Activated CD4-positive, alpha-beta T cell treated with anti-CD3 and anti-CD28 coated beads for 1 hour (primary cell): ENCODE measurements at places on chromosomes 6 and 20.

DNA sequence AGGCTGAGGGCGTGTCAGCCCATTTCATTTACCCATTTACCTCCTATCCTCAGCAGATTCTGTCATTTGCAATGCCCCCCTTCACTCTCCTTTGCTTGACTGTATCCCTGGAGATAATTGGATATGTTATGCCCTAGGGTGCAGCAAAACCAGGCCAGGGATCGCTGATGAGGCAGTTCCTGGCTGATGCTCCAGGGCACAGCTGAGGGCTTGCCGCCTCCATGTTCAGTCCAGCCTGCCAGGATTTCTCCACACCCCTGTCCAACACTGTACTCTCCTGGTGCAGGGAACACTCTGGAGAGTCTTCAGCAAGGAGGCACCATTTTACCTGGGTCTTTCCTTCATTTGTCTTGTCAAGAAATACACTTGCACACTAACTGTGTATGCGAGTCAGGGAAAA, 532.1 kb upstream of the CHD6 start:
- no peak for DNase-seq

GRCh38 chr6:169789944-169790927, 38.8 kb downstream of the ERMARD start:
- DNase-seq, result peak; percentile 59

DNA sequence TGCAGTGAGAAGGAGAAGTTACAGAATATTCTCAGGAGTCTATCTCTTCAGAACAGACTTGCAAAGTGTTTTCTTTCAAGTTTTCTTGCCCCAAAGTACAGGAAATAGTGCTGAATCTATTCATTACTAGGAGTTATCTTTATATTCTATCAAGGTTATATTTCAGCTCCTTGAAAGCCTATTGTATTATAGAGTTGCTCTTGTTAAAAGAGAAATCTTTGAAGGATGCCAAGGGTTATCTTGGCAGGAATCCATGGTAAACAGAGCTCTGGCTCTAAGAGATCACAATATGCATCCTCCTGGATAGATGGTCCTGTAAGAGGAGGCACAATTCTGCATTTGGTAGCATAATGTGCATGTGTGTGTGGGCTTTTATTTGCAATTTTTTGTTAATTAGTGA, 21.2 kb upstream of the SNRPB2 start:
- DNase-seq, result no peak

DNA sequence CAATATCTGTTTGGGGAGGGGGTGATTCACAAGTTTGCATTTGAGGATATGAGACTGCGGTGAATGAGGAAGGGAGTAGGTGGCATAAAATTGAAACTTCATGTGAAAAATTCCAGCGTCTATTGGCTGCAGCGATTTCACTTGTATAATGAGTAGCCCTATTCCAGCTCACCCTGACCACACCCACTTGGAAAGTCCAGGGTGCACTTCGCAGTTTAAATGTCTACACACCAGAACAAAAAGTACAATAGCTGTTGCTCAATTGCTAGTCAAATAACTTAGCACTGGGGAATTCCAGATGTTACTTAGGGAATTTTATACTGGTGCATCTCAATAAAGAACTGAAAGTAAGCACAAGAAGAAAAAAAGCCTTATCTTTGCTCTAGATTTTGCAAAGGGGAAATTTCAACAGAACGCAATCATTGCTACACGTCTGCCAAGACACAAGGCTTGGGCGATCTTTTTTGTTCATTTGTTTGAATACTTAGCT, 6.3 kb downstream of the TNFAIP3 start:
- DNase-seq, result no peak

GRCh38 chr6:113365191-113365590, 492.0 kb upstream of the MARCKS start:
- DNase-seq, result no peak

- DNase-seq, result no peak
Observed at GRCh38 chr6:89310929-89311328, 4.2 kb downstream of the GABRR2 start.

DNA sequence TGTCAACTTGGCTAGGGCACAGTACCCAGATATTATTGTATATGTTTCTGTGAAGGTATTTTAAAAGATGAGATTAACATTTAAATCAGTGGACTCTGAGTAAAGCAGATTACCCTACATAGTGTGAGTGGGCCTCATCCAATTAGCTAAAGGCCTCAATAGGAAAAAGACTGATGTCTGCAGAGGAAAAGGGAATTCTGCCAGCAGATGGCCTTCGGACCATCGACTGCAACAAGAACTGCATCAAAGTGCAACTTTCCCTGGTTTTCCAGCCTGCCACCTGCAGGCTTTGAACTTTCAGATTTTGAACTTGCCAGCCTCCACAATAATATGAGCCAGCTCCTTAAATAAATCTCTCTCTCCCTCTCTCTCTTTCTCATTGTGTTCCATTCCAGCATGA, 80.5 kb downstream of the IMPG1 start:
- DNase-seq, result no peak

DNA sequence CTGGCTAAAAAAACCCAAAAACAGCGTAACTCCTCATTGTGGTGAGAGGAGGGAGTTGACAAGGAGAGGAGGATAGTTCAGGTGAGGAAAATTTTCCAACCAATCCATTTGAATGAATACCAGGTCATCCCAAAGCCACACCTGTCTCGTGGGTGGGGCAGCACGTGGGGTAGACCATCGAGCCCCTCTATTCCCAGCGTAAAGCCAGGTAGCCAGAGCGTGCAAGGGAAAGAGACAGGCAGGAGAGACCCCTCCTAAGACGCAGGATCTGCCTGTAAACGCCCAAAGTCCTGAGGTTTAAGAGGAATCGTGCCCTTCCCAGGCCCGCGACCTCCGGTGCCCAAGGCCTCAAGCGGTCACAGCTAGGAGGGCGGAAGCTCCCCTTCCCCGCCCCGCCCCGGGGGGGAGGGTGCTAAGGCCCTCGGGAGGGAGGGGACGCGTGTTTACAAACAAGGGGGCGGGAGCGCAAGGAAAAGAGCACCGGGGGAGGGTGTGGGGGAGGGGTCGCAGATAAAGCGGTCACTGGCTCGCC, 712 bp downstream of the RXRB start:
- DNase-seq, result peak; percentile 49

GRCh38 chr6:71414486-71414885, 125.9 kb downstream of the OGFRL1 start:
- no peak for DNase-seq

DNA sequence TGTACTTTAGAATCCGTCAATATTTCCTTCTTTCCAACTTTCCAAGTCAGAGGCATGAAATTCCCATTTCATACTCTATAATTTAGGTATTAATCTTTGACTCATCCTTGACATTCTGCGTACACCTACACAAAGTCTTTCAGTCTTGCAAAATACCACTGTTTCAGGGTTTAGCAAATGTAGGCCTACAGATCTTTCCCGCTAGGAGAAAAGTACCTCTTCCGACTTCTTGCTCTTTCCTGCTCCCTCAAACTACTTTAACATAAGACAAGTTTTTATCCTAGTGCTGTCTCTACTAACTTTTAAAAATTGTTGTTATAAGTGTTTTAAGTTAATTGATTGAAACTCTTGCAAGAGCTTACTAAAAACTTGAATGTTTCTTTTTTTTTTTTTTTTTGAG, 18.3 kb upstream of the PHACTR1 start:
- no peak for DNase-seq

DNA sequence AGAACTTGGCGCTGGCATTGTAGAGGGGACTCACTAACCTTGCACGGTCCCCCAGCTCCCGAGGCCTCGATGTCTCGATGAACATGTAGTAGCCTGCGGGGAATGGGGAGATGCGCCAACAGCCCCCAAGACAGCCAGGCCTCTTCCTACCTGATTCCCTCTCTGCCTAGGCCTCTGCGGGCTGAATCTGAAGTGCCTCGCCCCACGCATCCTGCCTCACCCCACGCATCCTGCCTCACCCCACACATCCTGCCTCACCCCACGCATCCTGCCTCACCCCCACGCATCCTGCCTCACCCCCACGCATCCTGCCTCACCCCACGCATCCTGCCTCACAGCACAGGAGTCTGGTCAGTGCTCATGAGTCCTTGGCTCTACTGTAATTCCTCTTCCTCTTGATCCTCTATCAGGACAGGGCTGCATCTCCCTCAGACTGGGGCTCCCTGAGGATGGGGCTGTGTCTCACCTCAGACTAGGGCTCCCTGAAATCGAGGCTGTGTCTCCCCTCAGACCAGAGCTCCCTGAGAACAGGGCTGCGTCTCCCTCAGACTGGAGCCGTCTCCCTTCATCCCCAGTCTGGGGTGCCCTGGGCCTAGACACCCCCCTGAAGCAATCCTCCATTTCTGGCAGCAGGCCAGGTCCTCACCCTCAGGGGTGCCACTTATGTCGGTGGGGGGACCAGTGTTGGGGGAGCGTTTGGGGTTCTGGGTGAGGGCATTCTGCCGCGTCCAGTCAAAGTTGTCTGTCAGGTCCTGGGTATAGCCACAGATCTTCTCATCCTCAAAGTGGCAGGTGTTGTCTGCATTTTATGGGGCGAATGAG, 53.6 kb downstream of the MDGA1 start:
- no peak for DNase-seq

- no peak for DNase-seq
Observed at GRCh38 chr20:10682939-10683338, 9.1 kb upstream of the JAG1 start.

DNA sequence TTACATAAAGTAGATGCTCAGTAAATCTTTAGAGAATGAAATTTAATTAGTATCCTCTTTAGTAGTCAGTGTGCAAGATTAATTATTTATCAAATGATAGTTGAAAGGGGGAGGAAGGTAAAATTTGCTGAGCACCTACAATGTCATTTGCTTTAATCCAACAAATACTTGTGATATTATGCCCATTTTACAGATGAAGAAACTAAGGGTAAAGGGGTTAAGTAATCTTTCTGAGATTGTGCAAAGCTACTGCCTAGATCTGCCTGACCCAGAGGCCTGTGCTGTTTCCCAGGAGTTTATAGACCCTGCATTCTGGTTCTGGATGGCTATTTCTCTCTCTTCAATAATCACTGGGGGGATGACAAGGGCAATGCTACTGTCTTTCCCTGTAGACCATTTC, 58.3 kb upstream of the BACH2 start:
- no peak for DNase-seq

- no peak for DNase-seq
Observed at GRCh38 chr20:48652961-48653705, 174.7 kb downstream of the PREX1 start.

DNA sequence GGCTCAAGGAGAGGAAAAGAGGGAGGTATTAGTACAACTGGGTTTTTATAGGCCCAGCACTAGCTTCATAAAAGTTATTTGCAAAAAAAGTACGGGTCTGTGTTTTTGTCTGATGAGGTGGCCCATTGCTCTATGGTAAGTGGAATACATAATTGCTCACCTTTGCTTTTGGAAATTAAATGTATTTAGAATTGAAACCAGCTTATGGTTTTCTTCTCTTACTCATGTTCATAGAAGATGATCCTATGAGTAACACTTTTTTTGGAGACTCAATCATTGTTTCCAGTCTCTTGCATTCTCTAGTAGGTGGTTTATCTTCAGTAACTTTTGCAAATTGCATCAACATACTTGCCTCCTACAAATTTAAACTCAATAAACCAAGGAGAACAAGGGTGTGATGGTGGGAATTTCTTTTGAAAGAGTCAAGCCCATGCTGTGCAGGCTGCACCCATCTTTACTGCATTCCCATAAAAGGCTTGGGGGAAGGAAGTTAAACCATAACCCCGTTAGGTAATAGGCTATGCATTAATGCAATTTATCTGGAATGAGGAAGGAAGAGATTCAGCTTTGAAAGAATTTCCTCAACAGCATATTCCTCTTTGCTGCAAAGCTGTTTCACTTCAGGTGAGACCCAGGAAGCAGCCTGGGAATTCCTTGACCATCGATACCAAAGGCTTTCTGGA, 48.5 kb upstream of the EDN1 start:
- no peak for DNase-seq

GRCh38 chr20:8709627-8710026, 359.3 kb upstream of the PLCB4 start:
- no peak for DNase-seq

DNA sequence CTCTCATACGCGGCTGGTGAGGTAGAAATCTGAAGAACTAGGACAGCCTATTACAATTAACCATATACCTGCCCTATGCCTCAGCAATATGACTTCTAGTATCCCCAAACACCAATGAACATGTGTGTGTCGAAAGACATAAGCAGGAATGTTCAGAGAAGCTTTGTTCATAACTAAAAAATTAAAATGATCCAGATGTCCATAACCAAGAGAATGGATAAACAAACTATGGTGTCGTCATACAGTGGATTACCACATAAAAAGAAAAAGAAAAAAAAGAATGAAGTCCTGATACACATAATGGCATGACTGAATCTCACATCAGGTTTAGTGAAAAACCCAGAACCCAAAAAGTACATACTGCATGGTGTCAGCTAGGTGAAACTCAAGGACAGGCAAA, 73.9 kb downstream of the MDN1 start:
- DNase-seq, result no peak

DNA sequence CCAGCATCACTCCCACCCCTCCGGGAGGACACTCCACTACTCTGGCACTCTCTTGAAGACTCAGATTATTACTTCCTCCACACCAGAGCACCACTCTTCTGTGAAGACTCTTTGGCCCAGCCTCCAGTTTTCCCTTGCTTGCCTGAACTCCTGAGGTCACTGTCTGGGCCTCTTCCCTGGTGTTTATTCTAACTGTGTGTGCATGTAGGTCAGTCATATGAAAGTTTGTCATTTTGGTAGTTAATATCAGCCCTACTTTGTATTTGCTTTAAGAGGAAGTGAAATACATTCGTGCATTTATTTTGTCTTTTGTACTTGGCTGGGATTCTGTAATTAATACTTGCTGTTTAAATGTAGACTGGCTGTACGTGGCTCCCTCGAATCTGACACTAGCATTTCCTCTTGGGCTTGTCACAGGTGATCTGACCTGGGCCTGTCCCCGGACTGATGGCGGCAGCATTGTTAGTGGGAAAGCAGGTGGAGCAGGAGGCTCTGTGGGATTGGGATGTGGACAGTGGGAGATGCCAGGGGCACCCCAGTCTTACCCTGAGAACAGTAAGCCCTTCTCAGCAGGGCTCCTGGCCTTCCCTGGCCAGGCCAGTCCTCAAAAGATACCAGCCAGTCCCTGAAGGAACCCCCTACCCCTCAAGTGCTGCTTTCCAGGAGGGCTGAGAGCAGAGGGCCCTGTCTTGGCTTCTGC, 350.5 kb downstream of the CDC5L start:
- no peak for DNase-seq

DNA sequence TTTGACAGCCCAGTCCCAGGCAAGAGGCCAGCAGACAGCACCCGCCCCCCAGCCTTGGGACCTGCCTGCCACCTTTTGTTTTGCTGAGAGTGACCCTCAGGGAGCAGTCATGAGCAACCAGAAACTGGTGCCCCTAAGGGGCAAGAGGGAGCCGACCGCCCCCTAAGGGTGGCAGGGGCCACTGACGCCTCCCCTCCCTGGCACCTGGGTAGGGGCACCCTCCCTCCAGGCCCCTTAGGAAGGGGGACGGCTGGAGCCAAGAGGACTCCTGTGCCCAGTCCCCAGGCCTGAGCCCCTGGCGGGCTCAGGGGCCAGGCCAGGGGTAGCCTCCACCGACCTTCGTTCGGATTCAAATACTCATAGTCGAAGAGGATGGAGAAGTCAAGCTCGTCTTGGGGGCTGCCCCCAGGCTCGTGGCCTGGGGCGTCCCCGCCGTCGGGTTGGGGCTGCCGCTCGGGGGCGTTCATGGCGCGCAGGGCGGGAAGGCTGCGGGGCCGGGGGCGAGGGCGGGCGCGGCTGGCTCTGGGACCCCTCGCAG, 417 bp downstream of the NFATC2 start:
- DNase-seq, result peak; percentile 27

- no peak for DNase-seq
Observed at GRCh38 chr6:131858765-131859415, 51.1 kb downstream of the ENPP1 start.
